ENCODE measurements at places on chromosomes 2 and 18. TPM values are rescaled to one million over a fixed set of nuclear protein-coding genes. Genes with fewer than 3 reads are reported as not detected.

The ASAP2 gene
- polyA plus RNA-seq, result 57.9 TPM

The BCL11A gene
- 9.9 TPM for polyA plus RNA-seq

The PIGN gene
- polyA plus RNA-seq, result 30.4 TPM

The ERICH2 gene
- 2.2 TPM for polyA plus RNA-seq

DNA sequence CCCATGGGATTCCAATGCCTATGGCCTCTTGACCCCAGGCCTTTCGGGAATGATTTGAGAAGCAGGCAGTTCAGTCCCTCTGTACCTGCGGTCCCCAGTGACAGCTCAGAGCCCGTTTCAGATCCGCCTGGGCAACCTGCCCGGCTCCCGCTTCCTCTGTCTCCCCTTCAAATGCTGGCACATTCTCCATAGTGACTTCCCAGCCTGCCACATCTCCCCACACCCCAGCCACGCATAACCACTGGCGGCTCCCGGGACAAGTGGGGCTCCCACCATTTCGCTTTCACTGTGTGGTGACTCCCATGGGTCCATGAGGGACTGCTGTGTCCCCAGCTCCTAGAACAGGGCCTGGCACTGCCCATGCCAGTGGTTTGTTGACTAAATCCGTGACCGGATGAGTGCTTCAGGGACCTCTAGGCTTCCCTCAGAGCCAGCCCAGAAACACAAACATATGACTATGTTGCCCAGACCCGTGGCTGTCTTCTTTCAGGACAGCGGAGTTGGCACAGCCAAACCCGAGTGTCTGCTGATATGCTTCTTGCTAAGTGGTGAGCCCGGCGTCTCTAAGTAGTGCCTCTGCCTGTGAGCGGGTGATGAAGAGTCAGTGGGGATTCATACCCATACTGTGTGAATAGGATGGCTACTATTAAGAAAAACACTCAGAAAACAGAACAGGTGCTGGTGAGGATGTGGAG lies 91.2 kb downstream of the GLI2 start:
- no peak for DNase-seq

DNA sequence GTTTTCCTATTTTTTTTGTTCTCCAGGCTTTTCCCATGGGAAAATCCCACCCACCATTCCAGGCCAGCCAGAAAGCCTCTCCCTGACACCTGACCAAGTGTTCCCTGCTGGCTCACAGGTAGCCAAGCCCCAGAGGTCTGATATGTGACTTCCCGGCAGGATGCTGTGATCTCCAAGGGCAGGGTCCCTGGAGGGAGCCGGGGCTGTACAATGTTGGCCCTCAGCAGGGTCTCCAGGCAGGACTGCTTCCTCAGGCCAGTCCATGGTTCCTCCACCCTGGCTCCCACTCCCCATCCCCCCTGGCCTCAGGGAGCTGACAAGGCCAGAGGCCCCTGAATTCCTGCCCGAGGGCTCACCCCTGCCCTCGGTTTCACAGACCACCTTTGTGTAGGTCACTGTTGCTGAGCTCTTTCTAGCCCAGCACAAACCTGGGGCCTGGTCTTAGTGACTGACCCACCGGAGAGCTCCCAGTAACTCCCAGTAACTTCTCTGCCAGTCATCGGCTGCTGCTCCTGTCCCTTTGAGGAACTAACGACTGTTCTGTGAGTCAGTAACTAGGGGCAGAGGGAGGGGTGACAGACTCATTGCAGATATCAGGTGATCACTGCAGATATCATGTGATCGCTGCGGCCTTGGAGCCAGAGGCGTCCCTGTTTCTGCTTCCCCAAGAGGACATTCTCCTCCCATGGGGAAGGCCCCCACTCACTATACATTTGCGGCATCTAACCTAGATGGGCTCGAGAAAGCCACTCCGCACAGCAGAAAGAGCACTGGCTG lies 38.7 kb downstream of the SDC1 start:
- no peak for DNase-seq

DNA sequence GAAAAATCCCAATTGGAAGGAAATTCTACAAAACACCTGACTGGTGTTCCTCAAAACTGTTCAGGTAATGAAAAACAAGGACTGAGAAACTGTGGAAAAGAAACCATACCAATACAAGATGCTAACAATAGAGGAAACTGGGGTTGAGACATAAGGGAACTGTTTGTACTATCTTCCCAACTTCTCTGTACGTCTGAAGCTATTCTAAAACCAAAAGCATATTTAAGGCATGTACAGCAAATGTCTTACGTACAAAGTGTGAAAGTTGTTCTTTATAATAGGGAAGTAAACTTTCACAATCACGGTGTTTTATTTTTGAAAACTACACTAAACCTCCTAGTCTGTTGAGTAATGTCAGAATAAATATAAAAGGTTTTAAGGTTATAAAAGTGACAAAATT lies 776.1 kb upstream of the RAB6C start:
- DNase-seq, result no peak

DNA sequence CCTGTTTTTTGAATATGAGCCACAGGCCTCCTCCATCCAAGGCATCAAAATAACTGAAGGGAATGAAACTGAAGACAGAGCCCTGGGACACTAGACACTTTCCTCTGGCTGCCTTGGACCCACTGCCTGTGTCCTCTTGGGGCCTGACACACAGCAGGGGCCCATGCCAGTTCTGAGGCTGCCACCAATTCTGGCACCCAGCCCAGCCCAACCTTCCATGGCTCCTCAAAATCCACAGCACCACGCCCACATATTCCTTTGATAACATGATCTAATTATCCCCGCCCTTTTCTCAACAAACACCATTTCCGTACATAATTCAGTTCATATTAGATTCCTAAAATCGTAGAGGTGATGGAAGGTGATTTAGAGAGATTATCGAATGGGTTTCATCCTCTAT lies 64.2 kb downstream of the EMX1 start:
- DNase-seq, result no peak
